Kidney glomerular epithelial cell (primary cell): ENCODE measurements at places on chromosomes 5 and 9.

GRCh38 chr5:172594867-172595466 is 46.1 kb upstream of the NEURL1B start:
- DNase-seq, result no peak

DNA sequence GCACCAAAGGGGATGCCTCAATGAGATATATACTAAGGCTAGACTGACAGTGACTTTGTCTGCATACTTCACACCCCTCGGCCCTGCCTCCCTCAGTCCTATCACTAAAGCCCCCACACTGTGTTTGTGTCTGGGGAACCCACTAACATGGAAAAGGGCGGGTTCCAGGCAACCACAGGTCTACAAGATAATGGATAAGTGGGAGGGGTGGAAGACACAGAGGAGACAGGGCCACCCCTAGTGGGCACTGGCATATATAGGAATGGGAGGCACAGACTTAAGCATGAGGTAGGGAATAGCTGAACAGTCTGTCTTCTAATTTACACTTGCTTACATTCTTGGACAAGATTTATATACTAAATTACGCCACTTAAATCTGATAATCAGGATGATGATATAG is 74.0 kb downstream of the SLIT3 start:
- no peak for DNase-seq

DNA sequence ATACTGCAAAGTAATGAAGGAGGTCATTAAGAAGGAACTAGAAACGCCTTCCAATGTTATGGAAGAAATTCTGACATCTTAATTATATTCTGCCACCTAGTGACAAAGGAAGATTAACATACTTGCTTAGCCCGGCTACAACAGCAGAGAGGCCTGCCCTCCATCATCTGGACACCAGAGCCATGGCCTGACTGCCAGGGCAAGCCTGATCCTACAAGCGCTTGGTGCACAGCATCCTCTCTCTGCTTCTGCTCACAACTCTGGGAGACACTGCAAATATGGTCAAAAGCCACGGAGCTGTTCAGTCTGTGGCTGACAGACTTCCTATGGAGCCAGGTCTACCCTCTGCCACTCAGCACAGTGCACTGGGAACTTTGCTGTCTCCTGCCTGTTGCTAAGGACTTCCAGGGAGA is 87.3 kb upstream of the SLC44A1 start:
- peak; percentile 68 for DNase-seq

DNA sequence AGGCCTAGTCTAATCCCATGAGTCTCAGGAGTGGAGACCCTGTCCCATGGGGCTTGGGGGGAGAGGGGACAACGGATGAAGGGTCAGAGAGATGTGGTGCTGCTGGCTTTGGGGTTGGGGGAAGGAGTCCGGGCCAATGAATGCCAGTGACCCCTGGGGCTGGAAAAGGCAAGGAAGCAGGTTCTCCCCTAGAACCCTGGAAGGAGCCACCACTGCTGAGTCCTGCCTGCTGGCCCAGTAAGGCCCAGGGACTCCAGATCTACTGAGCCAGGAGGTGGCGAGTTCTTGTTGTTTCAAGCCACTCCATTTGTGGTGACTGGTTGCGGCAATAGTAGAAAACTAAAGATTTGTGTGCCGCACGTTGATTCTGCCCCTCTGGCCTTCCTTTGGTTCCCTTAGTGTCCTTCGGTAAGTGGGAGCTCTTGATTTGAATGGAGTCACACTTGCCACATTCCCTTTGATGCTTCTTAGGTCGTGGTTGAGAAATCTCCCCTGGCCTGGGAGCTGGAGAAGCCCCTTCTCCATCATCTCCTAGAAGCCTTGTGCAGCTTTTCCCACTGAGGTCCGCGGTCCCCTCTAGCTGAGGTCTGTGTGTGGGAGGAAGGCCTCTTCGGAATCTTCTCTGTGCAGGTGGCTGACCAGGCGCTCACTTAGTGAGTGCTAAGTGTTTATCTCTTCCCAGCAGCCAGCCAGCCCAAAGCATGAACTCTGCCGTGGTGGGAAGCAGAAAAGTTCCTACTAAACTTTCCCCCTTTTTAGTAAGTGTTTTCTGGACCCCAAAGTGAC is 9.0 kb downstream of the FCN1 start:
- DNase-seq, result no peak

DNA sequence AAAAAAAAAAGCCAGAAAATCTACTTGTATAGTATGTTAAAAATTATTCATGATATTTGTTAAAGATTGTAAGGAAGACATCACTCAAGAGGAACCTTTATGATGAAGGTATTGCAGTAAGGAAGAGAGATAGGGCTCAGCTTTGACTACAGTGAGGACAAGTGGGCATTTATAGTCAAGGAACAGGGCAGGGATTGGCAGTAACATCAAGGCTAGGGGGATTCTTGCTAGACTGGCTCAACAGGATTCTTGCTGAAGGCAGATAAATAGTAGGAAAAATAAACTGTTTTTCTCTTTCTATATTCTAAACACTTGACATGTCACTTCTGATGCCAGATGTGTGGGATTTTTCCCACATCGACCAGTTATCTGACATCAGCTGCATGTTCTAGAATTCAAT is 96.7 kb downstream of the ITGA1 start:
- DNase-seq, result no peak

DNA sequence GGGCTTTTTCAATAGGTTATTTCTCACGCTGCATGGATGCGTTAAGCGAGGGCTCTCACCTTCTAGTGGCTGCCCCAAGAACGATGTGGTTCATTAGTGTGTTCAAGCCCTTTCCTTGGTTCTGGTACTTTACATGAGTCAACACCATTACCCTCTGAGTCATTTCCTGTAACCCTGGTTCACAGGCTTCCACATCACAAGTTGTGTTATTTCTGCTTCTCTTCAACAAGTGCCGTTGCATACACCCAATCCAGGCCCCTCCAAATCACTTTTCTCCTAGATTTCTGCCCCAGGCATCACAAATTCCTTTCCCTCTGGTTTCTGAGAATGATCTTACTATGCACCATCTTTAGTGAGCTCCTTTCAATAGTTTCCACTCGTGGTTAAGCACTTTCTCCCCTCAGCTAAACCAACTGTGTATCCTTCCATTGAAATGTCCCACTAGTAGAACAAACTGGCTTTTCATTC is 69.5 kb upstream of the RAD23B start:
- DNase-seq, result peak; percentile 64

- DNase-seq, result no peak
Observed at GRCh38 chr9:93365427-93366118, 85.9 kb upstream of the FAM120A start.
